ENCODE measurements at places on chromosomes 2 and 18.

DNA sequence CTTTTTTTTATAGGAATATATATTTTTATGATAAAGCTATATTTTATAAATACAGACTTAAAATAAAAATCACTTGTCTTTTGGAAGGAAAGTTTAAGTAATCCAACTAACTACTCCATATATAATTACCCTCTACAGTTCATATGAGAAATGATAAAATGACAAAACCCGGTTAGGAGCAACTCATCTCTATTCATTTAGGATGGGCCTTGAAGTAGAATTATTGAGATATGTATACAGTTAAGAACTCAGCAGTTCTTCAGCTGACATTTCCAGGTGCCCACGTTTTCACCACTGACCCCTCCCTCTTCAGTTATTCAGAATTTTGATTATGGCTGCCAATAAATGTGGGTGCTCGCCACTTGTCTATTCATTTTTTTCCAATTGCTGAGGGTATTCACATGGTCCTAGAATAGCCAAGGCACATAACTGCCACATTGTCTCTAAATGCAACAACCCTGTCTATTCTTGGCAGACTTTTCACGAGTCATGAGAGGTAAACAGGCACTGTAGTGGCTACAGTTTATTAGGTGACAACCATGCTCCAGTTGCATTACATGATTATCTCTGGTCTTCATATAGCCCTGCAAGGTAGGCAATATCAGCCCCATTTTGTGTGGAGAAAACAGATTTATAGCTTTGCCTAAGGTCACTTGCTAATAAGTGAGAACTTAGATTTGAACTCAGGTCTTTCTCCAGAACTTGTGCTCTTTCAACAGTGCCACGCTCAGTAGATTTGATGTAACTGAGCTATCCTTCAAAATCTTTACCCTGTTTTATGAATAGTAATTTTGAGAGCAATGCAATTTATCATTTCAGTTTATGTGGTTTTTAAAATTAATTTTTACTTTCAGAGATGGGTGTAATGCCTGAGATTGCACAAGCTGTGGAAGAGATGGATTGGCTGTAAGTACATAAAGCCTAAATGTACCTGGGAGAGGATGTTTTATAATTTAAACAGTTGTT lies 2.9 kb downstream of the DDX1 start:
- no peak for DNase-seq

DNA sequence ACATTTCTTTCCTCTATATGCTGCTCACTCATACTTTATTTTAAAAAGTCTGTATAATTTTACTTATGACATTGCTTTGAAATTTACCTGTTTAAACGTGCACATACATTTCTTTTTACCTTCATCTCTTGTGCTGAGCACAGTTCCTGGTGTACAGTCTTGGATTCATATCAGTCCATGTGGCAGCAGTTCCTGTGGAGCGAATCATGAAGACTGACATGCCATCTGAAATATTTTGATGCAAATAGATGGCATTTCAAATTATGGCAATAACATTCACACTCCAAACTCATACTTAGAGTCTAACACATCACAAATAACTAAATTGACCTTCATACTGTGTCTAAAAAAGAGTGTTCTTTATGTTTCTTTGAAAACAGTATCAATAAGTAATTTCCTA lies 90.3 kb upstream of the CDH2 start:
- DNase-seq, result no peak

DNA sequence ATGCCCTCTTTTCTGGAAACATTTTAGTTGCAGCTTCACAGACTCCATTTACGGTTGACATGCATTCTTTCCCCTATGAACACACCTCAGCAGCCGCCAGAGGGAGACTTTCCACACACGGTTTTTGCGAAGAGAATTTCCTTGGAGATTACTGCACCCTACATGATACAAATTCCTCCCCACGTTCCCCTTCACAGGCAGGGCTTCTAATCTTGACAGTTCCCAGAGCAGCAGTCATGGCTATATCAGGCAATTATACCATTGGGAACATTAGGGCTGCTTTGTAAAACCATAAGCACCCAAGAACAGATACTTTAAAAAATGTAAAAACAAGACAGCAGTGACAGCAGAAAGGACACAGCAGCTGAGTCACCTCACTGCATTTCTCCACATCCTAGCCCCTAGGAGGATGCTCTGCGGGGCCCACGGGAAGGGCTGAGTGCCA lies 253.8 kb downstream of the TGIF1 start:
- no peak for DNase-seq

DNA sequence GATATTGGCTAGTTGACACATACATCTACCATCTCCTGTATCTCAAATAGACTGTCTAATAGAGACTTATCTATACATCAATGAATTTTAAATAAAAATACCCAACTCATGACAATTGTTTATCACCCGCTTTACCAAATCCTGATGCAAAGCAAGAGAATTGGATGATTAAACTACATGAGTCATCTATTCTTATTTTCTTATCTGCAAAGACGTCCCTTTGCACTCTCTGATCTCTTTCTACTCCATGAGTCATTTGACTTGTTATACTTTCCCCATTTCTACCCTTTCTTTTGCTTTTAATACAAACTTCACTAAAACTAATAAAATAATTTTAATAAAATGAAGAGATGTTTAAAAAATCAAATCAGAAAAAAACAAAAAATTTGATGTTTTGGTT lies 261.7 kb upstream of the MAP2 start:
- no peak for DNase-seq

- DNase-seq, result no peak
Observed at GRCh38 chr2:199144546-199144945, 313.2 kb downstream of the SATB2 start.

DNA sequence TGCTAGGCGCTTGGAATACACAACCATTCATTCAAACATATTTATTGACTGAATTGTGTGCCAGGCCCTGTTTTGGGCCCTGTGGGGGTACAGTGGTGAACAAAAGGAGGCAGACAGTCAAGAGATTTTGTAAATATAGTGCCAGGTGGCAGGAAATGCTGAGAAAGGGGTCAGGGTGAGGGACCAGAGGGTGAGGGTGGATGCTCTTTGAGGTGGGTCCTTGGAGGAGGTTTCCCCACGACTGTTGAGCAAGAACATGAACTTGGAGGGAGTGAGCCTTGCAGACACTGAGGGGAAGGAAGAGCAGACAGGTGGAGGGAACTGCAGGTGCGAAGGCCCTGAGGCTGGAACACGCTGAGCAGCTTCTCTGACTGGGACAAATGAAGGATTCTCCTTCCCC lies 40.7 kb downstream of the ODC1 start:
- no peak for DNase-seq

GRCh38 chr2:69902213-69902922 lies 8.6 kb downstream of the SNRNP27 start:
- no peak for DNase-seq

GRCh38 chr2:178076130-178076529 lies 3.6 kb upstream of the PDE11A start:
- DNase-seq, result no peak

DNA sequence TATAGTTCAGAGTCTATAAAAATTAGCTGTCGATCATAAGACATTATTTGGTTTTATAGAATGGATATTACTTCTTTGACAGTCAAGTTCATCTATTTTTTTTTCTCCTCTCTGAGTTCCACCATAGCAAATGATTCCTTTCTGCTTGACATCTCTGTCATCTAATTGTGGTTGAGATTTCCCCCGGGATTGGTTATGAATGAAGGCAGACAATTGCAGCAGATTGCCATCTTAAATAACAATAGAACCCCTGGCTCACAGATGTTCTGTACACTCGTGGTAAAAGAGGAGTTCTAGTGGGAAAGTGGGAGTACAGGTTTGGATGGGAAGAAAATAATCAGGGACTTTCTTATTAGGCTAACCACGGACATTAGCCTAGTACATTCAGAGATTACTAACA lies 292.1 kb upstream of the NRXN1 start:
- DNase-seq, result no peak

- no peak for DNase-seq
Observed at GRCh38 chr2:187593697-187594096, 39.5 kb upstream of the TFPI start.

- DNase-seq, result no peak
Observed at GRCh38 chr2:227536445-227536844, 62.2 kb upstream of the SCYGR2 start.

GRCh38 chr18:47087676-47088075 lies 52.3 kb upstream of the ELOA2 start:
- DNase-seq, result no peak

DNA sequence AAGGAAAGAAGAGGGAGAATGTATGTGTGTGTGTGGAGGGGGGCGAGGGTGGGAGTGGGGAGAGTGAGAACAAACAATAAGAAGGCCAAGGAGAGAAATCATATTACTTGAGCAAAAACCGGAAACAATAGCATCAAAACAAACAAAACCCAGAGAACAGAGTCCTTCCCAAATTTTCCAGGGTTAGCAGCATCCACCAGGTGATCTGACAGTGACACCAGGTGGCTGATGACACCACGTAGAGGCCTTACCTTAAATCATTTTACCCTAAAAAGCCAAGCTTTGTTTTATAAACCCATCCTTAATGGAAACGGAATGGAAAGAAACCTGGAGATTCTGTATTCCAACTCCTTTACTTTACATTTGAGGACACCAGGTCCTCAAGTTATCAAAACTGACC lies 42.9 kb downstream of the CDCA7 start:
- no peak for DNase-seq

DNA sequence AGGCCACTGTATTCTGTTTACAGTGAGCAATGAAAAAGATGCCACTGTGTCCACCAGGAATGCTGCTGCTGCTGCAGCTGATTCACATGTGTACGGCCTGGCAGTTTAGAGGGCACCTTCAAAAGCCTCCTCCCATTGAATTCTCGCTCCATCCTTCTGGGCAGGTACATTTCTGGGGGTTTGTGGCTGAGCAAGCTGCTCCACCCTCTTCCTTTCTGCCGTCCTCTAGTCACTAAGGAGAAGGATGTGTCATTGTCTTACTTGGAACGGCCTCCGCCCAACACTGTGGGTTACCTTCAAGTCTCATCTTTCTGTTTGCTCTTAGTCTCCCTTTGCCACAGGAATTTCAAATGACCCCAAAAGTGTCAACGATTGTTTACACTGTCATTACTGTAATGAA lies 182.0 kb downstream of the ZBTB7C start:
- no peak for DNase-seq

DNA sequence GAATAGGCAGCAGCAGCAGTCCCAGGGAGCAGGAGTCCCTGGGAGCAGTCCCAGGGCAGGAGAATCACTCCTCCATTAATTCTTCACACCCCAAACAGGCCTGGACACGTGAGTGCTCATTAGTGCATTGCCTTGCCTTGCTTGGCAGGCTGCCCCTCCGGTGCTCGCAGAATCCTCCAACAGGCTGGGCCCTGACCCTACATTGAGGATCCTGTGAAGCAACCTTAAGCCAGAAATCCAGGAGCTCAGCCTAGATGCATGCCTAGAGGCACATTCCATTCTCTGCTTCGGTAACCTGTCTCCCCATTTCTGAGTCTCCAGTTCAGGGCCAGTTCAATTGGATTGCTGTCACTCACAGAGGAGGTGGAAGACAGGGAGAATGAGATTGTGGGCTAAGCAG lies 97.4 kb upstream of the LRATD1 start:
- no peak for DNase-seq

GRCh38 chr18:41693008-41693407 lies 262.0 kb upstream of the PIK3C3 start:
- DNase-seq, result no peak

GRCh38 chr2:201151127-201151981 lies 31.6 kb upstream of the CASP10 start:
- DNase-seq, result no peak

- DNase-seq, result no peak
Observed at GRCh38 chr2:7924023-7924762, 757.7 kb upstream of the ID2 start.

DNA sequence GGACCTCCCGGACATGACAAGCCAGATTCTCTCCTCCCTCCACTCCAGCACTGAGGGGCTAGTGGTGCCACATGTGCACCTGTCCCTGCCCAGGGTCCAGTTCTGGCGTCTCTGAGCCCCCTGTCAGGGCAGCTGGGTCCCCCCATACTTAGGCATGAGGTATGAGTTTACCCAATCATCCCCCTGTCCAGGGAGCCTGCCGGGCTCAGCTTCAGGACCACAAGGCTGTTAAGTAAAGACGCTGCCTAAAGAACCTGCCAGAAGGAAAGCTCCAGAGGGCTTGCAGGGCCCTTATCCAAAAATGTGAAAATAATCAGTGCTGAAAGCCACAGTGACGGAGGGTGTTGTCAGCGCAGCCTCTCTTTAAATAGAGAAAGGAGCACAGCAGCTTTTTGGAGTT lies 40.0 kb downstream of the SH3BP4 start:
- DNase-seq, result no peak

DNA sequence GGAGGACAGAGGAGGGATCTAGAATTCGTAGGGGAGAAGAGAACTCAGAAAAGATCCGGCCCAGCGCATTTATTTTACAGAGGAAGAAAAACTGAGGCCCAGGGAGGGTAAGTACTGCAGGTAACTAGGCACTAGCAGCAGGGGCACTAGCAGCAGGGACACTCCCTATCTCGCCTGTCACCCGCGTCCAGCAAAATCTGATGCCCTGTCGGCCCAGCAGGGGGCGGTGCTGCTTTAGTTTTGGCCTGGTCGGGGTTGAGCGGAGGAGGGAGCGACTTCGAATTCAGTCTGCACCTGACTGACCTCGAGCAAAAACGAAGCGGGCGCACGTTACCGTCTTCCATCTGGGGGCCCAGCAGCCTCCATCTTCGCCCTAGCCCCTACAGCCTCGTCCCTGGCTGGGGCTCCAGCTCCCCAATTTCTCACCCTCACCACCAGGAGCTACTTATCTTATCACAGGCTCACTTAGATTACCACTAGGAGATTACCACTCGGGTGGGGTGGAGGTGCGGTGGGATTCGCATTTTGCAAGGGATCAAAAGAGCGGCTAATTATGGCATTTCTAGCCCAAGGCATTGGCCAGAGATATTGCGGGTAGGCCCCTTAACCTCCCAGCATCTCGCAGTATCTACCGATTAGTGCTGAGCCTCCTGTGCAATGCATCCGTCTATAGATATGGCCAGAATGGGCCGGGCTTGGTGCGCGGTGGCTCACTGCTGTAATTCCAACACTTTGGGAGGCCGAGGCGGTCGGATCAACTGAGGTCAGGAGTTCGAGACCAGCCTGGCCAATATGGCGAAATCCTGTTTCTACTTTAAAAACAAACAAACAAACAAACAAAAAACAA lies 17.8 kb upstream of the CD8A start:
- peak; percentile 88 for DNase-seq

DNA sequence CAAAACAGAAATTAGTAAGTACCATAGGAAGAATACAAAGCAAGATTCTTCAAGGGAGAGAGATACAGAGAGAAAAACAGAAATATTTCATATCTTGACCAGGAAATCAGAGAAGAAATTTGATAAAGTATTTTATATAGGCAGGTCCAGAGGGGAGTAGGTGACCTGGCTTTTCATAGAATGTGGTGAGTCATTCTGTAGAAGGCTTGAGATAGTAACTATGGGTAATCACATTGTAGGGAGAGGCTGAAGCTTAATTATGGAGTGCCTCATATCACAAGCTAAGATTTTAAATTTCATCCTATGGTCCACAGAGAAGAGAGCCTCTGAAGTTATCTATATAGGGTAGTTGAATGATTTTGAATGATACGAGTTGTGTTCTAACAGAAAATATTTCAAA lies 195.0 kb upstream of the CYRIA start:
- no peak for DNase-seq
